ENCODE measurements at places on chromosomes 3 and 15.

GRCh38 chr3:138477801-138478200 is 43.4 kb downstream of the ESYT3 start:
- DNase-seq = no peak

DNA sequence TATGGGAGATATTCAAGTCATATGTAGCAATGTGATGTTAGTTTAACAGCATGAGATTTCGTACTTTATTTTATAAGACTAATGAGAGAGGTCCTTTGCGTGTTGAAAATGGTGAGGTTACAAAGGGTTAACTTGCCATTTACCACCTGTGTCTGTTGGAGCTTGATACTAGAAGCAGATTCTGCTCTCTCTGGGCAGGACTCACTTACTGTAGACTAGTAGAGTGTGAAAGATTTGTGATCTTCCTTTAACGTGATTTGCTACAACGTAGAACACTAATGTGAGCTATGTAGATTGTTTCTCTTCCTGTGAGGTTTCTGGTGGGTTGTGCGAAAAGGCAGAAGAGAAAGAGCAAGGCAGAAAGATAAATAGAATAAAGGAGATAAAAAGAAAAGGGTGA is 1.1 kb downstream of the TP63 start:
- no peak for DNase-seq

DNA sequence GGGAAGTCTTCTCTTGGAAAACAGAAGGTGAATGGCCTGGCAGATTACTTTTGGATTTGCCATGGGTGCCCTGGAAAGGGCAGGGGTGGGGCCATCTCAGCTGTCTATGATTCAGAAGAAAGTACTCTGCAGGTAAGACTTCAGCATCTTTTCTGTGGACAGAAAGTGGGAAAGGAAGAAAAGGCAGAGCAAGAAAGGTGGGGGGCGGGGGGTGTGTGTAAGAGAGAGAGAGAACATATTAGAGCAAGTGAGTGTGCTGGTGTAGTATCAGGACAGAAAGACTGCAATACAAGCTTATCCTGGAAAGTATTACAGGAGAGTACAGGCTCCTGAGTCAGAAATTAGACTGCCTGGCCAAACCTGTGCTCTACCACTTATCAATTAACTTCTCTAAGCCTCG is 5.5 kb downstream of the TAGLN3 start:
- no peak for DNase-seq

GRCh38 chr3:70607469-70607868 is 295.0 kb upstream of the MDFIC2 start:
- DNase-seq = no peak

DNA sequence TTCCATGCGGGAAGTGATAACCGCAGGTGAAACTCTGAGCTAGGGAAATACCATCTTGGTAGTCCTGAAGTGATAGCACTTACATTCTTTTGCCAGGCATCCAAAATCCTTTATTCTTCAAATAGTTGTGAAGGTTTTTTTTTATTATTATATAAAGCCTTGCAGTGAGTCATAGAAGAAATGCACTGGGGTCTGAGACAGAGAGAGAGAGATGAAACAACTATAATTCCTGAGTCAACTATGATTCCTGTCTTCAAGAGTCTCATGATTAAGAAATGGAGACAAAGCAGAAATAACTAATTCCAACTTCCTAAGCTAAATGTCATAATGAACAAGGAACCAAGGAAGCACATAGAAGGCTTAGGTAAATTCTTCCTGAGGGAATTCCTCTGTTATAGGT is 495.6 kb downstream of the LPP start:
- no peak for DNase-seq

DNA sequence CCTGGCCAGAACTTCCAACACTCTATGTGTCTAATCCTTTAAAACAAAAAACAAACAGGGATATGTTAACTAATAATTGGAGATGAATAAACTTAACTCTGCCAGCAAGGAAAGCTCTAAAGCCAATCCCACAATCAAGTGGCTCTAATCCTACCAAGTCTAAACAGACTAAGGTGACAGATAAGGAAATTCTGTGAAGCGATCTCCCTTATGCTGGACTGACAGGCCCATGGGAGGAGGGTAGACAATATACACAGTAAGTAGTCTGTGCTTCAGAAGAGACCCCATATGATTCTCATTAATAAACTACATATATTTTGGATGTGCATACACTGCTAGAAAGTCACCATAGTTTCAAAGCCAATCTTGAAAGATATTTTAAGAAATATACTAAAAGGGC is 10.1 kb downstream of the VPS13C start:
- DNase-seq = no peak
